ENCODE measurements at places on chromosomes 1 and 21. TPM values are rescaled to one million over a fixed set of nuclear protein-coding genes. Genes with fewer than 3 reads are reported as not detected.

The KCNE1 gene
- polyA plus RNA-seq: 0.27 TPM

The LCK gene
- 6.3 TPM for polyA plus RNA-seq

The ZNF683 gene
- polyA plus RNA-seq: not detected

The RIMS3 gene
- 1.7 TPM for polyA plus RNA-seq

The CFAP141 gene
- not detected for polyA plus RNA-seq

The COA7 gene
- polyA plus RNA-seq: 17.8 TPM

The NOTCH2NLA gene
- 41.2 TPM for polyA plus RNA-seq

The RAB13 gene
- 178 TPM for polyA plus RNA-seq

All from right renal cortex interstitium (tissue), 3 donors.